Spleen (tissue), 13 donors: ENCODE measurements at places on chromosomes 2 and 18. TPM values are rescaled to one million over a fixed set of nuclear protein-coding genes. Genes with fewer than 3 reads are reported as not detected.

The CYB5A gene
- total RNA-seq: 74.8 TPM

DNA sequence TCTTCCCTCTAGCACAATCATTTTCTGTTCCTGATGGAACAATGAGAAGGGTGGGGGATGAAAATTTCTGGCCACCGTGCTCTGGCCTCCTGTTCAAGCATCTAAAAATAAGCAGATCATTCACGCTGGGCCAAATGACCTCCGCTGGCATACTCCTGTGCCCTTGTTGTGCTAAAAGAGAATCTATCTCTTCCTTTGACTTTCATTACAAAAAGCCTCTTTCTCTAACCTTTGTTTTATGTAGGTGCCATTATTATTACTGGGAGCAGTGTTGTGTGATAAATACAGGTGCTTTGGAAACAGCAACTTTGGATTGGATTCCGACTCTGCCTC, 44.6 kb upstream of the B3GNT2 start:
- no peak overlapping the region for H3K27ac ChIP-seq
- no peaks in the 10 kb centered on the region for H3K4me1 ChIP-seq

GRCh38 chr2:158120102-158120501, 18.4 kb downstream of the UPP2 start:
- no peaks in the 10 kb centered on the region for H3K27me3 ChIP-seq
- peaks cover 4% of the 10 kb centered on the region for H3K4me1 ChIP-seq
- no peak overlapping the region for H3K27ac ChIP-seq
- no peaks in the 10 kb centered on the region for H3K36me3 ChIP-seq
- DNase-seq: no peak

The FBXO36 gene
- total RNA-seq: 1.4 TPM

The GDF7 gene
- 3.8 TPM for total RNA-seq

DNA sequence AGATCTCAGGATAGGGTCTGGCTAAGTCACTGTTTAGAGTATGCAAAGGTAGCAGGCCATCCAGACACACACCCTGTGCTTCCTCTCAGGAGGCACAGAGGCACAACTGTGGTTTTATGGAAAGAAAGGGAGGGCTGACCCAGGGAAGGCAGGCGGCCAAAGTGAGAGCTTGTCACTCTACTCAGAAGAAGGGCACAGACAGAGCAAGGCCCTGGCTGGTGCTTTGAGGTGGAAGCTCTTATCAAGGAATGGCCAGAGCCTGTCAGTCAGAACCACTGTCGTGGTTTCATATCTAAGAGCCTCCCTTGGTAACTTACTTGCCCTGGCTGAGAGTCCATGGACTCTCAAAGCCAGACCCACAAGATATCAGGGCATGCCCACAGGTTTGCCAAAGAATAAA, 40.7 kb downstream of the SLC9A2 start:
- no peaks in the 10 kb centered on the region for H3K27me3 ChIP-seq
- H3K4me1 ChIP-seq: no peaks in the 10 kb centered on the region
- no peak overlapping the region for H3K27ac ChIP-seq
- DNase-seq: no peak
- no peaks in the 10 kb centered on the region for H3K36me3 ChIP-seq

DNA sequence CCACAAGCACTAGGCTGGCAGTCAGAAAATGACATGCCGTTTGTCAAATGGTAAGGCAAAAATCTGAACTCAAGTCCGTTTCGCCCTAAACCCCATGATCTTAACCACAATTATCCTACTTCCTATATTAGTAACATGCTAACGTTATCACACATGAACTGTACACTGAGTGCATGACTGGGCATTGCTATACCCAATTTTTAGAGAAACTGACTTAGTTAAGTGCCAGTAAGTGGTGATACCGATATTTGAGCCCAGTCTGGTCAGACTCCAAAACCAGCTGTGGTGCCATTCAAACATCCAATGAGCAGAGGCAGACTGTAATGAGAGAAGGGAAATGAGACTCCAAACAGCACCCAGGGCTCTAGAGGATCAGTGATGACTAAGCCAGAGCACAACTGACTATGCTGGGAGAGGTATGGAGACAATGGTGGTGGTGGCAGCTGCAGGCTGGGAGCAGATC, 311.7 kb upstream of the PKDCC start:
- DNase-seq: no peak
- no peak overlapping the region for H3K27ac ChIP-seq
- no peak overlapping the region for H3K4me3 ChIP-seq
- no peaks in the 10 kb centered on the region for H3K4me1 ChIP-seq
- no peaks in the 10 kb centered on the region for H3K27me3 ChIP-seq
- no peaks in the 10 kb centered on the region for H3K36me3 ChIP-seq

- H3K36me3 ChIP-seq: no peaks in the 10 kb centered on the region
- H3K27ac ChIP-seq: no peak overlapping the region
- no peaks in the 10 kb centered on the region for H3K27me3 ChIP-seq
- no peak overlapping the region for H3K4me3 ChIP-seq
Measured at GRCh38 chr18:62399781-62400308, 74.7 kb downstream of the TNFRSF11A start.

The KCNK3 gene
- 2.5 TPM for total RNA-seq

- no peaks in the 10 kb centered on the region for H3K36me3 ChIP-seq
- peak overlapping the region; percentile 82 for H3K27ac ChIP-seq
- H3K4me3 ChIP-seq: no peak overlapping the region
- no peaks in the 10 kb centered on the region for H3K27me3 ChIP-seq
Measured at GRCh38 chr2:73031725-73032701, 39.5 kb downstream of the SFXN5 start.

GRCh38 chr2:218876562-218877219, 4.0 kb upstream of the WNT10A start:
- H3K27ac ChIP-seq: no peak overlapping the region
- peaks cover 7% of the 10 kb centered on the region for H3K36me3 ChIP-seq
- peaks cover 19% of the 10 kb centered on the region for H3K4me1 ChIP-seq
- H3K27me3 ChIP-seq: peaks cover 63% of the 10 kb centered on the region
- no peak overlapping the region for H3K4me3 ChIP-seq

The PAX3 gene
- total RNA-seq: not detected

The CYS1 gene
- 2.2 TPM for total RNA-seq

GRCh38 chr2:241564596-241565410, 6.3 kb downstream of the BOK start:
- H3K4me3 ChIP-seq: no peak overlapping the region
- H3K27ac ChIP-seq: no peak overlapping the region
- peak; percentile 74 for DNase-seq
- H3K4me1 ChIP-seq: no peaks in the 10 kb centered on the region
- H3K36me3 ChIP-seq: no peaks in the 10 kb centered on the region
- peaks cover 14% of the 10 kb centered on the region for H3K27me3 ChIP-seq

DNA sequence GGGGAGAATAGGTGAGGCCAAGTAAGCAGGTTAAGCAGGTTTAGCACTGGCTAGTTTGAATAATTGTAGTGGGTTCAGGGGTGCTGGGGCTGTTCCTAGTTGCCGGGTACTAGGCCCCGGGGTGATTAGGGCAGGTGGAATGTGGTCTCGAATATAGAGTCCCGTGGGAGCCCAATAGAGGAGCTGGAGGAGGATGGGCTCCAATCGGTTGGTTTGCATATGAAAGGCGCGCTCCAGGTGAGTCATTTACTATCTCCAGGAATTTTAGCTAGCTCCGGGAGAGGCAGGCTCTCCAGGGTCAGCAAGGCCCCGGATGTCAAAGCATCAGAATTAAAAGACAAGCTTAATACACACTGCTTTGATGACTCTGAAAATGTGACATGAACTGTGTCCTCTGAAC, 304.0 kb downstream of the ZNF521 start:
- no peaks in the 10 kb centered on the region for H3K4me1 ChIP-seq
- H3K4me3 ChIP-seq: no peak overlapping the region
- H3K36me3 ChIP-seq: no peaks in the 10 kb centered on the region
- no peak for DNase-seq
- no peaks in the 10 kb centered on the region for H3K27me3 ChIP-seq

The BOLL gene
- not detected for total RNA-seq
